ENCODE measurements at places on chromosomes 6 and 20. TPM values are rescaled to one million over a fixed set of nuclear protein-coding genes. Genes with fewer than 3 reads are reported as not detected.

PPIL1 gene
- 21.0 TPM for total RNA-seq

DNA sequence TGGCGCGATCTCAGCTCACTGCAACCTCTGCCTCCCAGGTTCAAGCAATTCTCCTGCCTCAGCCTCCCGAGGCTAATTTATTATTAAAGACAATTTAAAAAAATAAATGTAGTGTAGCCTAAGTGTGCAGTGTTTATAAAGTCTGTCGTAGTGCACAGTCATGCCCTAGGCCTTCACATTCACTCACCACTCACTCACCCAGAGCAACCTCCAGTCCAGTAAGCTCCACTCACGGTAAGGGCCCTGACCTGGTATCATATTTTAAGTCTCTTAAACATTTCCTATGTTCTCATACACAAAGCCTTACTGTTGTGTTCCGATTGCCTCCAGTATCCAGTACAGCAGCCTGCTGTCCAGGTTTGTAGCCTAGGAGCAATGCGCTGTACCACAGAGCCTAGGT is 168.2 kb upstream of the FOXQ1 start:
- no peak overlapping the region for H3K4me3 ChIP-seq
- H3K27ac ChIP-seq: no peak overlapping the region
- peak; percentile 34 for DNase-seq

- H3K27ac ChIP-seq: peak overlapping the region; percentile 97
- peak overlapping the region; percentile 98 for H3K4me3 ChIP-seq
- peaks cover 33% of the 10 kb centered on the region for H3K4me1 ChIP-seq
- peaks cover 2% of the 10 kb centered on the region for H3K36me3 ChIP-seq
- H3K27me3 ChIP-seq: no peaks in the 10 kb centered on the region
These were observed 611 bp downstream of the CNPY3 start for GRCh38 chr6:42929821-42930360.

- no peaks in the 10 kb centered on the region for H3K4me1 ChIP-seq
- H3K4me3 ChIP-seq: no peak overlapping the region
- no peaks in the 10 kb centered on the region for H3K36me3 ChIP-seq
- H3K27ac ChIP-seq: no peak overlapping the region
- H3K27me3 ChIP-seq: peaks cover 24% of the 10 kb centered on the region
These were observed 20.8 kb downstream of the CYP24A1 start for GRCh38 chr20:54153041-54153327.

WDR27 gene
- total RNA-seq: 37.0 TPM

DNA sequence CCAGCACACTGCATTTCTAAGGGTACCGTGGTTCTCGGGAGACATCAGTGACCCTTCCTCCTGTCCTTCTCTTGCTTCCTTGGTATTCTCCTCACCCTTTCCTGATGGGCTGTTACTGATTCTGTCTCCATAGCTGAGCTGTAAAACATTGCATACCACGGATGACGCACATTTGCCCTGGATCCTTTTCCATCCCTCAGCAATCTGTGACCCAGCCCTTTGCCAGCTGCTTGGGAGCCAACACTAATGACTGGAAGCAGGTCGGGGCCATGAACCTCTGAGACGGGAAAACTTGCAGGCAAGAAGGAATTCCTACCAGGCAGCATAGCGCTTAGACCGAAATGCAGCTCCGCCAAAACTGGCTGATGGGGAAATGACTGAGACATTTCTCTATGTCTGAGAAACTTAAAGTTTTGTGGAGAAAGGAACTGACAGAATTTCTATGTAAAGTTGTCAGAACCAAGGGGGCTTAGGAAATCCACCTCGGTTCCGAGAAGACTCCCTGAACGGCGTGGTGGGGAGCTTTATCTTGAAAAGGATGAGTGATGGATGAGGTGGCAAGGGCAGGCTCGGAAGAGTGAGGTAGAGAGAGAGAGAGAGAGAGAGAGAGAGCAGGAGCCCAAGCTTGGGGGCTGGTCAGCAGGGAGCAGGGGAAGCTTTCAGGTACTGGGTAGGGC is 19.2 kb downstream of the TUBB2B start:
- peak overlapping the region; percentile 31 for H3K4me3 ChIP-seq
- no peaks in the 10 kb centered on the region for H3K27me3 ChIP-seq
- DNase-seq: peak; percentile 71
- H3K27ac ChIP-seq: peak overlapping the region; percentile 91
- H3K36me3 ChIP-seq: no peaks in the 10 kb centered on the region
- H3K4me1 ChIP-seq: peaks cover 40% of the 10 kb centered on the region

DNA sequence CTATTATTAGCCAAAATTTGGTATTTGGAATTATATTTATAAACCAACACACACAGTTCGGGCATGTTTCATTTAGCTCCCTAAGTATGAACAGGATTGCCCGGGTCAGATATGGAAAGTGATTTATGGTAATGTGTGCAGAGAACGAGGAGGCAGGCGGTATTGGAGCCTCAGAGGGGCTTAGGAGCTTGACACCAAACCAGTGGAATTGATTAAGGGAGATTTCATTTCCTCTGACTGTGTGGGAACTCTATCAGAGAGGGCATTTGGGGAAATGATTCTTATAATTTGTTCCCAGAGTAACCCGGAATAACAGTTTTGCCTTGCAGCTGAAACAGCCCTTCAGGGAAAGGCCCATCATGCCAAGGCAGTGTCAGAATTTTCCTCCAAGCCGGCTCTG is 115.1 kb upstream of the SPTLC3 start:
- no peaks in the 10 kb centered on the region for H3K36me3 ChIP-seq
- DNase-seq: no peak
- H3K27ac ChIP-seq: no peak overlapping the region
- H3K4me1 ChIP-seq: no peaks in the 10 kb centered on the region

DNA sequence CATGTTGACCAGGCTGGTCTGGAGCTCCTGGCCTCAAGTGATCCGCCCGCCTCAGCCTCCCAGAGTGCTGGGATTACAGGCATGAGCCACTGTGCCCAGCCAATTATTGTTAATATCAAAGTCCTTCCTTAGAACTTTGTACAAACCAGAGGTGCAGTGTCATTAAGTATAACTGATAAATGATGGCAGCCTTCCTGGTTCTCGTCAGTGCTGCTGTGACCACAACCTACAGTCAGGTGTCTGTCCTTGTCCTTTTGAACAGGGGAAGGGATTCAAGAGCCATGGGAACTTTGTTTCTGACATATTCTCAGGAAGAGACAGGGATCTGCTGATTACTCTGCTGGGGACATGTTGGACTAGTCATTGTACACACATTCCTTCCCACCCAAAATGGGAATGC is 103.2 kb upstream of the TIAM2 start:
- no peak overlapping the region for H3K27ac ChIP-seq
- H3K4me1 ChIP-seq: peaks cover 27% of the 10 kb centered on the region
- no peak overlapping the region for H3K4me3 ChIP-seq
- peaks cover 4% of the 10 kb centered on the region for H3K36me3 ChIP-seq
